ENCODE measurements at places on chromosomes 1 and 21.

DNA sequence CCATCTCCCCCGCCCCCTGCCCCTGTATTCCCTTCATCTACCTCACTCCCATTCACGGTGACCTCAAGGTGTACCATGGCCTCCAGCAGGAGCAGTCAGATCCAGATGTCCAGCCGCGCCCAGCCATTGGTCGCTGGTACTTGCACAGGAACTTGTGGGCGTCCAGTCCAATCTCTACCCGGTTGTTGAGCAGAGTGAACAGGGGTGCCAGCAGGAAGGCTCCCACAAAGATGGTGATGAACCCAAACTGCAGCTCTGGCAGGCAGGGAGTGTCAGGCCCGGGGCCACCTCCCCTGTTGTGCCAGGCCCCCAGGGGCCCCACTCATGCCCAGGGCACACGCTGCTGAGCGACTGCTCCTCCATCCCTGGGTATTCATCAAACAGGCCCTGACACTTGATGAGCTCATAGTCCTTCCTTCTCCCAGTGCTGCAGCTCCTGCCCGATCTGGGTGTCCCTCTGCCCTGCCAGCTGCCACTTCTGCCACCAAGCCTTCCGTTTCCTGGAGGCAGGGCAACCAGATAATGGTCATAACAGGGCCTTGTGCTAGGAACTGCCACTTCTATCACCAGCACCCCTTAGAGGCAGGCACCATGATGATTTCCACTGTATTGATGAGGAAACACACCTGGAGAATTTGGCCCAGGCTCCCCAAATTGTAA lies 5.7 kb upstream of the ARHGEF19 start:
- DNase-seq, result no peak

GRCh38 chr1:43904660-43905551 lies 28.7 kb upstream of the ARTN start:
- no peak for DNase-seq

DNA sequence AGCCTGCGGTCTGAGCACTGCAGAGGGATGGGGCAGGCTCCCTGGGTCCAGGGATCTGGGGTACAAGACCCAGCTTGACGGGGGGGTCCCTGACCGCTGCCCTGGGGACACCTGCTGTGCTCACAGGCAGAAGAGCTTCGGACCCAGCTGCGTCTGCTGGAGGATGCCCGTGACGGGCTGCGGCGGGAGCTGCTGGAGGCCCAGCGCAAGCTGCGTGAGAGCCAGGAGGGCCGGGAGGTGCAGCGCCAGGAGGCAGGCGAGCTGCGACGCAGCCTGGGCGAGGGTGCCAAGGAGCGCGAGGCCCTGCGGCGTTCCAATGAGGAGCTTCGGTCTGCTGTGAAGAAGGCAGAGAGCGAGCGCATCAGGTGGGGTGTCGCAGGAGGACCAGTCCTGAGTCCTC lies 25.2 kb downstream of the MFAP2 start:
- DNase-seq, result no peak

- peak; percentile 85 for DNase-seq
Measured at GRCh38 chr1:67760030-67760821, 73.0 kb downstream of the GNG12 start.

- DNase-seq, result no peak
Measured at GRCh38 chr1:2286923-2287322, 58.8 kb downstream of the SKI start.

DNA sequence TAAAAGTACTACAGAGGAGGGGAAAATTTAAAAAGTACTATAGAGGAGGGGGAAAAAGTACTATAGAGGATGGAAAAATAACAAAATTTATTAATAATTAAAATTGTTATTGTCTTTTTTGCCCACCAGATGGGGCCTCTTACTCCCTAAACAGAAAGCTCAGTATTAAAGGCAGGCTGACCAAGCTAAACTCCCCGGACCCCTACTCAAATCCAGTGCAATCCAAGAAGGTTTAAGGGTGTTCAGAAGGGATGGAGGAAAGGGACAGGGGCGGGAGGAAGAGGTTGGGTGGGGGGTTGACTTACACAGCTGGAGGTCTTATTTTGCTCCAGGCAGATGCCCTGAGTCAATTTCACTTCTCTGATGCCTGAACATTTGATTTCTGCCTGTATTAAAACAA lies 13.7 kb downstream of the CD34 start:
- no peak for DNase-seq

GRCh38 chr1:25580927-25581326 lies 35.7 kb upstream of the MAN1C1 start:
- no peak for DNase-seq

- no peak for DNase-seq
Measured at GRCh38 chr1:167605576-167605975, 24.5 kb upstream of the RCSD1 start.

GRCh38 chr1:227895828-227896685 lies 51.7 kb downstream of the WNT9A start:
- DNase-seq, result peak; percentile 77

GRCh38 chr1:43463479-43463878 lies 9.7 kb upstream of the HYI start:
- no peak for DNase-seq

GRCh38 chr1:159300146-159300545 lies 2.0 kb upstream of the FCER1A start:
- DNase-seq, result no peak

- no peak for DNase-seq
Measured at GRCh38 chr1:204454476-204454875, 40.1 kb downstream of the PIK3C2B start.

DNA sequence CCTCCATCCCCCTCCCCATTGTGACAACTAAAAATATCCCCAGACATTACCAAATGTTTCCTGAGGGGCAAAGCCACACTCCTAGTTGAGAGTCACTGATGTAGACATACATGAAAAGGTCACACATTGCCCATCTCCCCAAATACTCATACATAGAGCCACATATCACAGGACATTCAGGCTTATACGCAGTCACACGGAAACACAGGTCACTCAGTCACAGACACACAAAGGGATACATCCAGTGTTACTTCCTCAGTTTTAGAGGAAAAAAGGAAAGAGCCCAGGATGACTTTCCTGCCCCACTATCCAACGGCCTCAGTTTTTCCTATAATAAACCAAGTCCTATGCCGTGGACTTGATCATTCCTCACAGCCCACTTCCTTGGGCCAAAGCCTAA lies 1.9 kb downstream of the SLC39A1 start:
- no peak for DNase-seq

DNA sequence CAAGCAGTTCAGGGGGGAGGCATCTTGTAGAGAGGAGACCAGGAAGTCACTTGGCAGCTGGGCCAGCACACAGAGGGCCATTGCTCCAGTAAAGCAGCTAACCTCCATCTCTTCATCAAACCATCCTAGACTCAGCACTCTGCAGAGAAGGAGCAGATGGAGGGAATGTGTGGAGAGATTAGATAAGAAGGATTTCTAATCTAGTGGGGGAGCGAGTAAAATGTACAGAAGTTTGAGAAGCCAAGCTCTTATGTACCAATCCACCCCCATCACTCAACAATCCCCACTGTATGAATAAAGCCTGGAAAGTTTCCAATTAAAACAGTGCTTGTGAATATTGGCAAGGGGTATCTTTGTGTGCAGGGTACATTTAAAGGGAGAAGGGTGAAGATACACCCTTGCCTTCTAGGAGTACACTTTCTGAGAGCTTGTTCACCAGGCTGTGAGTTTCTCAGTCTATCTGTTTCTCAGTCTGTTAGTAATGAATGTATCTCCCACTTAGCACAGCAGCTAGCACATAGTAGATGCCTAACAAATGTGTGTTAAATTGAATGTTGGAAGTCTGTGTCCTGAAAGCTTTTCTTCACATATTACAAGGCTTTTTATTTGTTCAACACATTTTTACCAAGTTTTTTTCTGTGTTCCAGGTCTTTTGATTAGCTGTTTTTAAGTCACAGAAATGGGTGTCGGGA lies 142.7 kb upstream of the UBE2U start:
- no peak for DNase-seq

DNA sequence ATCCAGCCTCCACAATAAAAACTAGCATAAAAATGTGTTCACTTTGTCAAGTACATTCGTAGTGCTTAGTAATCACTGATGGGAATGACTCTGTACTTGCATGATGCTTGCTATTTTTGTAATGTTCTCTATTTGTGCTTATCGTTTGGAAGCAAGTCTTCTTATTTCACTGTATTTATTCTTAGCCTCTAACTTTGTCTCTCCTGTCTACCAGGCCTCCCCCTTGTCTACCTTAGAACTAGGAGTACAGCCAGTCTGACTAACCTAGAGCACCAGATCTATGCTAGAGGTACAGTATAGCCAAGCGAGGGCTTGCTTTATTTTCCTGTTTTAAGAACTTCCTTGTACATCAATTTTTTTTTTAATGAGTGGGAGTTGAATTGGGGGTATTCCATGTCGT lies 108.2 kb downstream of the VPS13D start:
- DNase-seq, result no peak

DNA sequence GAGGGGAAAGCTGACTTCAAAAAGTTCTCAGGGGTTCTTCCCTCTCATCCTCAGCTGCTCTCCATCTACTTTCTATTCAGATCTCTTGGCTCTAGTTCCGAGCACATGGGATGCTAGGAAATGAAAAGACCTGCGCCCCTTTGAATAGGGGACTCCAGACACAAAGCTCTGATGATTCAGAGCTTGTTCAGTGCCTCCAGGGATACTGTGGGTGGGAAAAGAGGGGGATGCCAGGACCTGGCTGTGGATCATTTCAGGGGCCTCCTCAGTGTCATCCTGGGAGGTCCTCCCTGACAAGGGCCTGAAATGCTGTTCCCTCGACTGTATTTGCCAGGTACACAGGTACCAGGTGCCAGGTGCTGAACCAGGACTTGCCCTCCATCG lies 943 bp upstream of the KIAA0040 start:
- DNase-seq, result no peak

DNA sequence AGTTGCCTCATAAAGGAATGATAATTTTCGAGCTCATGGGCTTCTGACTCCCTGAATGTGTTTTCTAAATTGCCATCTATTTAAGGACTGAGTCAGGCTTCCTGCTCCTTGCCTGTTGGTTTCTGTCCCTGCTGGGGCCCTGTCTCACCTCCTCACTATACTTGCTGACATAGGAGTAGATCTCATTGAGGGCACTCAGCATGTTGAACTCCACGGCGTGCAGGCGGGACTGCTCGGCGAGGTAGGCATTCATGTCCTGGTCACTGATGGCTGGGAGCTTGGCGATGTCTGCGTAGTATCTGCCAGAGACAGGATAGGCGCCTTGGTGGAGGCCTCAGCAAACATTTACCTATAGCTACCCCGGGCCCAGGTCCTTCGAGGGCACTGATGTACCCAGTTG lies 116.9 kb upstream of the CD34 start:
- no peak for DNase-seq

- no peak for DNase-seq
Measured at GRCh38 chr1:93679546-93679945, 2.1 kb downstream of the BCAR3 start.

DNA sequence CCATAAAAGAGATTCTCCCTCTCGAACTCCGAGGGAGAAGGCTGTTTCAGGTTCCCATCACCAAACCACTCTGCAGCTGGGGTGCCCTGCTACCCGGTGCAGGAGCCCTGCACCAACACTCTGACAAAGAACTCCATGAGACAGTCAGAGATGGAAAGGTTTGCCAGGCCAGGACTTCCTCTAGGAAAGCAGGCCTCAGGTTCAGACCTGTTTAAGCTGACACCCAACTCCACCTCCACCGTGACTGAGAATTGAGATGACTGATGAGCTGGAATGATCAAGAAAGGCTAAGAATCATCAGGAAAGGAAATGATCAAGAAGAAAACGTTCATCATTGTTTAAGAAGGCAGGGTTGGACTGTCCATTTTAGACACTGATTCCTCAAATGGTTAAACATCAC lies 46.2 kb upstream of the KCNE1 start:
- DNase-seq, result no peak

- DNase-seq, result peak; percentile 3
Measured at GRCh38 chr1:23546897-23547584, 12.3 kb downstream of the ID3 start.

DNA sequence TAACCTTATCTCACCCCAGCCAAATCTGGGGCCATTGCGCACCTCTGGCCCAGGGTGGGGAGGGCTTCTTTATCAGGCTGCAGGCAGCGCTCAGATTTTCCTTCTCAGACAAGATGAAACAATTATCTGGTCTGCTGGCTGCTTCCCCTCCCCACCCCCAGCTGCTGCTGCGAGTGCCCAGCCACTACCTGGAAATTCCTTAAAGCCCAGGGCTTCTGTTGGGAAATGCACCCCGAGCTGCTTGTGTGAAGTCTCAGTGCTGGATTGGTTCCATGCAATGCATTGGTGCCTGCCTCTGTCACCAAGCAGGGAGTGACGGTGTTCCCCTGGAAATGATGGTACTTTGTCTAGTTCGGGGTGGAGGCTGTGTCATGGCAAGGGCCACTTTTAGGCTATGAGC lies 18.5 kb upstream of the ACTL8 start:
- DNase-seq, result no peak

- DNase-seq, result no peak
Measured at GRCh38 chr1:96538111-96538641, 183.4 kb upstream of the PTBP2 start.

GRCh38 chr1:223815865-223816264 lies 29.9 kb downstream of the TP53BP2 start:
- DNase-seq, result no peak

GRCh38 chr1:22760455-22760854 lies 49.8 kb downstream of the EPHB2 start:
- no peak for DNase-seq

GRCh38 chr1:58005212-58005611 lies 541.3 kb downstream of the OMA1 start:
- DNase-seq, result no peak

DNA sequence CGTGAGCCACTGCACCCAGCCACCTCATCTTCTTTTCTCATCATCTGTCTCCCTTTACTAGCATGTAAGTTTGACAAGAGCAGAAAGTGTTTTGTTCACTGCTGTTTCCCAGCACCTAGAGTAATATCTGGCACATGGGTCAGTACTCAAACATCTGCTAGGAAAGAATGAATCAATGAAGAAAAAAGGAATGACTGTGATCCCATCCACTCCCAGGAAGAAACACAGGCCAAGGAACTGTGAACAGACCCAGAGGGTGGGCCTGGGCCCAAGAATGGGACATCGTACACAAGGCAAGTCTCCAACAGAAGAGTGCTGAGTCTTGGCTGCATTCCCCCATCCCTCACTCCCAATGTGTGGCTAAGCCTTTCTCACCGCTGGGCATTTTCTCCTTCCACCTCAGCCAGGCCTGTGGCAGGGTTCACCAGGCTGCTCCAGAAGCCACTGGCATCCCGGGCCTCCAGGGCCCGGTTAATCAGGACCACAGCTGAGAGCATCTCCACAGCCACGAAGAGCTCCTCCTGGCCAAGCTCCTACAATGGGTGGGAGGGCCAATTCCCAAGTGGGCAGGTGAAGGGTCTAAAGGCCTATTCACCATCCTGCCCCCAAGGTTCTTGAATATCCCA lies 18.4 kb downstream of the IQGAP3 start:
- DNase-seq, result no peak

Measured in posterior cingulate gyrus (tissue), 11 donors.